ENCODE measurements at places on chromosomes 2 and 18. TPM values are rescaled to one million over a fixed set of nuclear protein-coding genes. Genes with fewer than 3 reads are reported as not detected.

The MTCL1 gene
- total RNA-seq: 7.9 TPM

GRCh38 chr18:14974088-14974487 is 226.1 kb downstream of the ANKRD30B start:
- H3K36me3 ChIP-seq: no peaks in the 10 kb centered on the region

- H3K4me3 ChIP-seq: no peak overlapping the region
- no peaks in the 10 kb centered on the region for H3K36me3 ChIP-seq
- H3K27me3 ChIP-seq: peaks cover 7% of the 10 kb centered on the region
- no peaks in the 10 kb centered on the region for H3K4me1 ChIP-seq
- no peak for DNase-seq
Observed at GRCh38 chr18:63850020-63850419, 37.5 kb upstream of the SERPINB2 start.

- H3K4me3 ChIP-seq: no peak overlapping the region
- H3K36me3 ChIP-seq: no peaks in the 10 kb centered on the region
- no peaks in the 10 kb centered on the region for H3K27me3 ChIP-seq
- H3K27ac ChIP-seq: no peak overlapping the region
- H3K4me1 ChIP-seq: no peaks in the 10 kb centered on the region
Observed at GRCh38 chr2:48295421-48295820, 234.5 kb upstream of the STON1 start.

DNA sequence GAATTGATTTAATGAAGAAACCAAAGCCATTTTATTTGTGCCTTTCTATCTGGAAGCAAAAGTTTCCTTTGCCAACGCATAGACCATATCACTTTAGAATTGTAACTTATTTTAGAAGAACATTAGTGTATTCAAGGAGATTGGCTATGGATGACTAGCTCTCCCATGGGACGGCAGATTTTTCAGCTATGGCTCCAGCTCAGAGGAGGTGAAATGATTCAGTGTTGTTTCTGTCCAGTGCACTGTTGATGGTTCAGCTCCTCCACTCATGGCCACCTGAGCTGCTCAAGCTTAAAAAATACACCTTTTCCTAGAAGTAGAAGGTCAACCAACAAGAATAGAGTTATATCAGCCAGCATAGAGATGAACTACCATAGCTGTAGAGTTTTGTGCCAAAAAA is 1597.5 kb upstream of the PIK3C3 start:
- H3K27me3 ChIP-seq: no peaks in the 10 kb centered on the region
- H3K4me1 ChIP-seq: no peaks in the 10 kb centered on the region

The C18orf54 gene
- 3.9 TPM for total RNA-seq

- no peak overlapping the region for H3K4me3 ChIP-seq
- no peaks in the 10 kb centered on the region for H3K36me3 ChIP-seq
- H3K4me1 ChIP-seq: no peaks in the 10 kb centered on the region
- H3K27ac ChIP-seq: no peak overlapping the region
Observed at GRCh38 chr2:232473467-232473890, 14.2 kb downstream of the ECEL1 start.

- no peak overlapping the region for H3K4me3 ChIP-seq
- no peaks in the 10 kb centered on the region for H3K36me3 ChIP-seq
- no peaks in the 10 kb centered on the region for H3K27me3 ChIP-seq
- DNase-seq: peak; percentile 37
Observed at GRCh38 chr2:238128061-238128440, 10.4 kb upstream of the KLHL30 start.

DNA sequence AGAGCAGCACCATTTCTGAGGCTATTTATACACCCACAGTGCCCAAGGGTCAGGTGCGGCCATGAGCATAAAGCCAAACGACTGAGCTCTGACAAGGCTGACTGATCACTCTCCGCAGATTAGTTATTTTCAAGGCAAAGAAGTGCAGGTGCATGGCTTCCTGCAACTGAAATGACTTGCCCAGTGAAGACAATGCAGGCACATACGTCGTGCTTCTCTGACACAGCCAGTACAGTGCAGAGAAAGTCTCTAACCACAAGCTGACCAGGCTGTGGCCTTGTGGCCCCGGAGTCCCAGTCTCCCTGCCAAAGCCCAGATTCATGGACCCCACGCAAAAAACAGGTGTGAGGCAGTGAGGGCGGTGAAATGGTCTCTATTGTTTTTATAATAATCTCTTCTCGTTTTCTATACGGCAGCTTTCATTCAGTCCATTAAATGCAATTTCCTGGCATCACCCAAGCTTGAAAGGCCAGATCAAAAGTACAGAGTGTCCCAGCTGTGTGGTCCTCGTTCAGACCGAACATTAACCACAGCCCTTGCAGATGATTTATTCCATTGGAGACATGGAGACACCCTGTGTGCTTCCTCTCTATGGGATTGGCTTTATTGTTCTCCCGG is 447.0 kb upstream of the ID2 start:
- H3K27ac ChIP-seq: no peak overlapping the region
- H3K4me1 ChIP-seq: peaks cover 15% of the 10 kb centered on the region

DNA sequence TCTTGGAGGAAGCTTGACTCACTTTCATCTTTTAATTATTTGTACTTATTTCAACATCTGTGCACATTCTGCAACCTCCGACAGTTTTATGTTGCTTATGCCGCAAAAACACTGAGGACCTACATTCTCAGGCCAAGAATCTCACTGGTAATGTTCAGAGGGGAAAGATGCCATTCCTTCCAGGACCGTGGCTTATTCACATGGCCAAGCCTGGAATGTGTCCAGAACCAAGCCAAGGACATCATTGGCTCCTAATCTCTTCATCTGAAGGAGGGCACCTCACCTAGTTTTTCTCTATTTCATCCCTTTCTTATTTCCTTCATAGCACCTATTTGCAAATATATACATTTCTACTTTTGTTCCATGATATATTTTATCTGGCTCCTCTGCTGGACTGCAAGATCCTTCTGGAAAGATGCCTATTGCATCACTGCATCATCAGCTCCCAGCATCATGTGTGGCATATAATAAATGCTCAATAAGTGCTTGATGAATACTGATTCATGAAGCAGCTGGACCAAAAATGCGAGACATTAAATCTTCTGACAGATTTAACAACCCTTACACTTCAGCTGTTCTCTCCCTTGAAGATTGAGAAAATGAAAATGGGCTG is 377.1 kb downstream of the TNS1 start:
- peaks cover 15% of the 10 kb centered on the region for H3K4me1 ChIP-seq
- no peaks in the 10 kb centered on the region for H3K27me3 ChIP-seq
- no peak overlapping the region for H3K4me3 ChIP-seq
- DNase-seq: no peak

DNA sequence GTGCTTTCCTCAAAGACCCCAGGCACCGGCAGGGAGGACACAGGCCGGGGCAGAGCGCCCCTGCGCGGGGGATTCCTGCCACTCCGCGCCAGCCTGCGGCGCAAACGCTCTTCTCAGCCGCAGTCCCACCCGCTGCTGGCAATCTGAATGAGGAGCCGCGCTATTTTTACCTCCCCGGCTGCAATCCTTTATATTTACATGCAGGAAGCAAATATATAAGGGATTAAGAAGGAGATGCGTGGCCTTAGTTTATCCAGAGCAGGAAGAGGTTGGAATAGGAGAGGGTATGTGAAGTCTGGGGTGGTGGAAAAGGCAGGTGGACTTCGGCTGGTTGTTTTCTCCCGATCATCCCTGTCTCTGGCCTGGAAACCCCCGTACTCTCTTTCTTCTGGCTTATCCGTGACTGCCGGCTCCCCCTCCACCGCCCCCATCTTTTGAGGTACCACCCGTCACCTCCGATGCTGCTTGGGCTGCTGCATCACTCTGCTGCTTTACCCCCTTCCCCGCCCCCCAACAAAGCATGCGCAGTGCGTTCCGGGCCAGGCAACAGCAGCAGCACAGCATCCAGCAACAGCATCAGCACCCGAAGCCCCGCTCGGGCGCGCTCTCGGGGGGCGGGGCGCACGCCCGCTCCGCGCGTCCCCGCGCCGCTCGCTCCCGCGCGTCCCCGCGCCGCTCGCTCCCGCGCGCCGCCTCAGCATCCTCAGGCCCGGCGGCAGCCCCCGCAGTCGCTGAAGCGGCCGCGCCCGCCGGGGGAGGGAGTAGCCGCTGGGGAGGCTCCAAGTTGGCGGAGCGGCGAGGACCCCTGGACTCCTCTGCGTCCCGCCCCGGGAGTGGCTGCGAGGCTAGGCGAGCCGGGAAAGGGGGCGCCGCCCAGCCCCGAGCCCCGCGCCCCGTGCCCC is at the start of gene ADAM23:
TSS of gene ADAM23 (plus strand) at position 700 of the 902 bp plus-strand sequence. CDS start 335 bp downstream, outside the sequence.
- H3K27me3 ChIP-seq: peaks cover 56% of the 10 kb centered on the region
- no peaks in the 10 kb centered on the region for H3K36me3 ChIP-seq
- no peak within 1 kb of the TSS for H3K27ac ChIP-seq
- DNase-seq: no peak
- peaks cover 13% of the 10 kb centered on the region for H3K4me1 ChIP-seq
- H3K4me3 ChIP-seq: peak within 1 kb of the TSS; percentile 41

GRCh38 chr2:84459944-84460429 is 907 bp upstream of the SUCLG1 start:
- H3K4me3 ChIP-seq: peak overlapping the region; percentile 95
- peaks cover 32% of the 10 kb centered on the region for H3K4me1 ChIP-seq
- H3K27me3 ChIP-seq: no peaks in the 10 kb centered on the region
- DNase-seq: no peak

- peaks cover 7% of the 10 kb centered on the region for H3K4me1 ChIP-seq
- DNase-seq: peak; percentile 28
- no peak overlapping the region for H3K4me3 ChIP-seq
- no peaks in the 10 kb centered on the region for H3K27me3 ChIP-seq
- H3K27ac ChIP-seq: no peak overlapping the region
- H3K36me3 ChIP-seq: no peaks in the 10 kb centered on the region
Observed at GRCh38 chr2:239601201-239601851, 200.5 kb upstream of the HDAC4 start.

GRCh38 chr2:7866104-7866503 is 815.8 kb upstream of the ID2 start:
- no peaks in the 10 kb centered on the region for H3K4me1 ChIP-seq
- H3K27me3 ChIP-seq: no peaks in the 10 kb centered on the region
- no peaks in the 10 kb centered on the region for H3K36me3 ChIP-seq
- no peak overlapping the region for H3K4me3 ChIP-seq
- no peak for DNase-seq

- no peak overlapping the region for H3K4me3 ChIP-seq
- no peaks in the 10 kb centered on the region for H3K27me3 ChIP-seq
- H3K27ac ChIP-seq: no peak overlapping the region
- DNase-seq: no peak
- H3K36me3 ChIP-seq: no peaks in the 10 kb centered on the region
Observed at GRCh38 chr2:36820942-36821605, 124.6 kb downstream of the VIT start.

DNA sequence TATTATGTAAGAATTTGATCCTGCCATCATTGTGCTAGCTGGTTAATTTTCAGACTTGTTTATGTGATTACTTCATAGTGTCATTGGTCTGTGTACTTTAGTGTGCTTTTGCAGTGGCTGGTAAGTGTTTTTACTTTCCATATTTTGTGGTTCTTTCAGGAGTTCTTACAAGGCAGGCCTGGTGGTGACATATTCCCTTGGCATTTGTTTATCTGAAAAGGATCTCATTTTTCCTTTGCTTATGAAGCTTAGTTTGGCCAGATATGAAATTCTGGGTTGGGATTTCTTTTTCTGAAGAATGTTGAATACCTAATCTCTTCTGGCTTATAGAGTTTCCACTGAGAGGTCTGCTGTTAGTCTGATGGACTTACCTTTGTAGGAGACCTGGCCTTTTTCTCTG is 72.8 kb upstream of the MC4R start:
- H3K27me3 ChIP-seq: no peaks in the 10 kb centered on the region
- H3K4me1 ChIP-seq: no peaks in the 10 kb centered on the region
- no peak overlapping the region for H3K4me3 ChIP-seq
- H3K36me3 ChIP-seq: no peaks in the 10 kb centered on the region
- DNase-seq: no peak

The ANKRD62 gene
- total RNA-seq: 0.27 TPM

- no peak for DNase-seq
- no peaks in the 10 kb centered on the region for H3K4me1 ChIP-seq
- no peak overlapping the region for H3K27ac ChIP-seq
- H3K36me3 ChIP-seq: no peaks in the 10 kb centered on the region
- H3K4me3 ChIP-seq: no peak overlapping the region
- no peaks in the 10 kb centered on the region for H3K27me3 ChIP-seq
Observed at GRCh38 chr2:83901317-83901716, 557.8 kb downstream of the SUCLG1 start.

- H3K27me3 ChIP-seq: no peaks in the 10 kb centered on the region
- no peaks in the 10 kb centered on the region for H3K36me3 ChIP-seq
- no peak for DNase-seq
- H3K27ac ChIP-seq: no peak overlapping the region
- no peak overlapping the region for H3K4me3 ChIP-seq
Observed at GRCh38 chr18:50142441-50143120, 52.4 kb downstream of the MYO5B start.

- no peaks in the 10 kb centered on the region for H3K36me3 ChIP-seq
- H3K27me3 ChIP-seq: no peaks in the 10 kb centered on the region
- no peak overlapping the region for H3K4me3 ChIP-seq
- peaks cover 3% of the 10 kb centered on the region for H3K4me1 ChIP-seq
- DNase-seq: no peak
Observed at GRCh38 chr2:151302404-151302803, 12.9 kb upstream of the NMI start.

- H3K36me3 ChIP-seq: no peaks in the 10 kb centered on the region
- peaks cover 22% of the 10 kb centered on the region for H3K27me3 ChIP-seq
- H3K4me1 ChIP-seq: peaks cover 16% of the 10 kb centered on the region
Observed at GRCh38 chr2:106063181-106063580, 130.9 kb downstream of the UXS1 start.

The REEP1 gene
- 6.9 TPM for total RNA-seq

The GALNT13 gene
- 2.4 TPM for total RNA-seq

The OTOF gene
- total RNA-seq: 0.35 TPM

DNA sequence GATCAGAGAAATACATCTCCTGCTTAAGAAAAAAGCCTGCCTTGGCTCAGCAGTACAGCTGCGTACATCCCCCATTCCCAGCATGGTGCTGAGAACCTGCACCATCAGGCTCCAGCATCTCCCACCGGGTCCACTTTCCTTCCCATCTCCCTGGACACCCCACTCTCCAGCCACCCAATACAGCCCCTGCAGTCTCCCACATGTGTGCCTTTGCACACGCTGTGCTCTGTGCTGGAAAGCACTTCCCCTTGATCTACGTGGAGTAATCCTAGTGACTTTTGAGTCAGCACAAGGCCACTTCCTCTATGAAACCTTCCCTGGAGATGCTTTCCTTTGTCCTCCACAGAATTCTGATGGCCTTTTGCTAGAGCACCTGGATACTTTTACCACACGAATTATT is 17.0 kb downstream of the STAT1 start:
- no peak overlapping the region for H3K4me3 ChIP-seq
- no peak overlapping the region for H3K27ac ChIP-seq
- H3K36me3 ChIP-seq: peaks cover 100% of the 10 kb centered on the region
- DNase-seq: peak; percentile 42

The ACOXL gene
- 38.5 TPM for total RNA-seq

The DSG1 gene
- not detected for total RNA-seq
